Psoas muscle (tissue), 8 donors: ENCODE measurements at places on chromosomes 6 and 20. TPM values are rescaled to one million over a fixed set of nuclear protein-coding genes. Genes with fewer than 3 reads are reported as not detected.

Gene PRR18
- not detected for total RNA-seq

Gene DNAH8
- total RNA-seq = not detected

Gene SLC22A7
- total RNA-seq = not detected

Gene LY86
- 0.44 TPM for total RNA-seq

Gene BPI
- total RNA-seq = not detected

Gene SAPCD1
- total RNA-seq = not detected

Gene OTOR
- total RNA-seq = not detected

Gene SLCO4A1
- 12.8 TPM for total RNA-seq
